Fibroblast of villous mesenchyme (primary cell): ENCODE measurements at places on chromosomes 16 and 17.

DNA sequence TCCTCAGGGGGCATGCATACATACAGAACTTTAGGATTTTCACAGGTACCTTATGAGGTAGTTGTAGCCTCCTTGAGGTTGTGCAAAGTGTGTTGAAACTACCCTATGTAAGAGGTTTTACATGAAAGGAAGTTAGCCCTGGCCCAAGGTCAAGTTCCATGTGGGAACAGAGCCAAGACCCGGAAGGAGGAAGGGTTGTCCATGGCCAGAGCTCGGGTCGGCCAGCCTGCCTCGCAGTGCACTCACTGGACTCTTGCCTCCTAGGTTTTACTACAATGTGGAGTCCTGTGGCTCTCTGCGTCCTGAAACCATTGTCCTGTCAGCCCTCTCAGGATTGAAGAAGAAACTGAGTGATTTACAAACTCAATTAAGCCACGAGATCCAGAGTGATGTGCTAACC lies 8.2 kb downstream of the POLR2C start:
- peak; percentile 58 for DNase-seq

- no peak for DNase-seq
Measured at GRCh38 chr16:89606006-89606405, 7.4 kb upstream of the DPEP1 start.

- no peak for DNase-seq
Measured at GRCh38 chr17:38510421-38511149, 82.3 kb downstream of the ARHGAP23 start.

DNA sequence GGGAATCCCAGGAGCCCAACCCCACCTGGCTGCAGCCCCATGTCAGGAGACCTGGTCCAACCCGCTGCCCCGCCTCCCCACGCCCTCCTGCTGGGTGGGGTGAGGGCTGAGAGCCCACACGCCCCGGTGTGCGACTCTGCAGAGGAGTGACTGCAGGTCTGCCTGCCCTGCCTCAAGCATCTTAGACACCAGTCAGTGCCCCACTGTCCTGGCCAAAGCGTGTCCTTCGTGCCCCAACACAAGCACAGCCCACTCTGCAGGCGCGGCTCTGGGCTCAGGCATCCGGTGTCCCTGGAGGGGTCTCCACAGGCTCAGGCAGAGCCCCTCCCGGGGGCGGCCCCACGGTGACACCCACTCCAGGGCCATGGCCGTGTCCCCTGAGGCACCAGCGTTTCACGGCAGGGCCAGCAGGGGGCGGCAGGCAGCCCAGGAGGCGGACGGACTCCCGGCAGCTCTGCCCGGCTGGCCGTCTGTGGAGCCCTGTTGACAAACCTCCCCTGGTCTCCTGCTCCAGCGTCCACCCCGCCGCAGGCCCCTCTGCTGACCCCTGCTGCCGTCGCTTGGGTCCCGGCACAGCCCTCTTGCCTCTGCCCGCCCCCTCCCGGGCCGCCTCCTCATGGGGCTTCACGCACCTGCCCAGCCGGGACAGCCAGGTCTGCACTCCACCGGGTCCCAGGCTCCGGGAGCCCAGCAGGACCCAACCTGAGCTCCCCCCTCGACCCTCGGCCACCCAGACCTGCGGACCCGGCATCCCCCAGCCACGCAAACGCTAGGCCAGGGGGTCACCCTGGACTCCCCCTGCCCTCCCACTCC lies 8.6 kb upstream of the UBE2I start:
- DNase-seq: peak; percentile 38

DNA sequence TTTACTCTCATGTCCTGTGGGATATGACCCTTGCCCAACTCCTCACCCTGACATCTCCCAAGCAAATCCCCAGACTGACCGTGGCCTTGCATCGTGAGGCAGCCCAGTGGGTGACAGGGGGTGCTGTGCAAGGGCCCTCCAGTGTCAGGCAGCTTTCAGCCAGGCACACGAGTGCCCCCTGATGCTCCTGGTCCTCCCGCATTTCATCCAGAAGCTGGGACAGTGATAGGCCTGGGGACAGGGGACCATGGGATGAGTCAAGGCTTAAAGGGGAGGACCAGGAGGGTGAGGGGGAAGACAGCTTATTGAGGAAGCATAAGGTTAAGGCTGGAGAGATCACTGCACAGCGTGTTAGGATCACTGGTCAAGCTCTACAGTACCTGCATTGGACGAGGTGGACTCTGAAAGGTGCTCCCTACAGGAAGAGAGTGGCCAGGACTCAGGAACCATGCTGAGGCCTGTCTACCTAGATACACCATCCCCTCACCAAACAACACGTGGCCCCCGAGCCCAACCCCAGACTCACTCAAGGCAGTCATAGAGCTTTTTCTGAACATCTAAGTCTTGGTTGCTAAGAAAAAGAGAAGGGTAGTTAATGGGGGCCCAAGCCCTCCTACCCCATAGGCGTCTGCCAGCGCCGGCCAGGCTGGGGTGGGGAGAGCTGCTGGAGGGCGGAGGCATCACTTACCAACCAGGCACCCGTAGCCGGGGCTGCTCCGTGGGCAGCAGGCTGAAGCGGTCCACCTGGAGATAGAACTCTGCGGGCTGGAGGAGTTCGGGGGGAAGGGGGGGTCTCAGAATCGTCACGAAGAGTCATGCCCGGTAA lies 998 bp downstream of the ACD start:
- no peak for DNase-seq

- no peak for DNase-seq
Measured at GRCh38 chr17:1042486-1042885, 45.6 kb downstream of the TIMM22 start.

DNA sequence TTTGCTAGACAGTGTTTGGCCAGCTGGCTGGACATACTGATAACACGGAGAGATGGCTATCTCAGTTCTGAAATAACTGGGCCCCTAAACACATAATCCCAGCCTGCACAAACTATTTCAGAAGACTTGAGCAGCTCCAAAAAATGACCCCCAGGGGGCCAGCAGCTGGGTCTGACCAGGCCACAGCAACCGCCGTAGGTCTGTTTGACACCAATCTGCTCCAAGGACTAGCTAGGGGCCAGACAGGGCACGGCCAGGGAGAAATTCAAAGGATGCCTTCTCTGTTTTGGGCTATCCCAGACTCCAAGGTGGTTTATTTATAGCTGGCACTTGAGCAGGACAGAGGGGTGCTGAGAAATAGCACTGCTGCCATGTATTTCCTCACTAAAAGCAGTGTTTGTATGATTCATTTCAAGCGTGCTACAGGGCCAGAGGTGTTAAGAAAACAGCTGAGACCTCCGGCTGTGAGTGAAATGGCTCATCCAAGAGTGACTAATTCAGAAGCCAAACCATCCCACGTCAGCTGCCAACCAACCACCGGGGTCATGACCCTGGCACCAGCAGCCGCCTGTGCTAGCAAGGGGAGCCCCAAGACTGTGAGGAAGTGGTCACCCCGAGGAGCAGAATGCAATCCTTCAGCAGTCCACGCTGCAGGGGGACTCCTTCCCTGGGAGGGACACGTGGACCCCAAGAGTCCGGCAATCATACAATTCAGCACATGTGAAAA lies 5.7 kb downstream of the GGA2 start:
- peak; percentile 91 for DNase-seq

- DNase-seq: no peak
Measured at GRCh38 chr16:11669380-11670146, 1.3 kb downstream of the SNN start.

DNA sequence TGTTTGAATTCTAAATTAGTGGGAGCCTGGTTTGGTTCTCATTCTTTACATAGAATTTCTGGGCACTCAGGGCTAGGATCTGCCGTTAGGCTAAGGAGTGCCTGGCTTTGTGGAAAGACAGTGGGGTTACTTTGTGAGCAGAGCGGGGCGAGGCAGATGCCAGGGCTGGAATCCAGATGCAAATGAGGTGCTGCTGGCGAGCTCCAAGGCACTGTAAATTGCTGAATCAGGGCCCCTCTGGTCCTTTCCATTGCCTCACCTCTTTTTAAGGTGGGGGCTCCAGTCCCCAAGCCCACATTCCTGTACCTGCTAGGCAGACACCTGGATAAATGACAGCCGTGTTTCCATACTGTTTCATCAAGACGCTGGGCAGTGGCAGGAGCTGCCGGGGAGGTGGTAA lies 33.8 kb downstream of the PIPOX start:
- no peak for DNase-seq

- DNase-seq: peak; percentile 5
Measured at GRCh38 chr17:8532021-8532420, 96.3 kb downstream of the NDEL1 start.

DNA sequence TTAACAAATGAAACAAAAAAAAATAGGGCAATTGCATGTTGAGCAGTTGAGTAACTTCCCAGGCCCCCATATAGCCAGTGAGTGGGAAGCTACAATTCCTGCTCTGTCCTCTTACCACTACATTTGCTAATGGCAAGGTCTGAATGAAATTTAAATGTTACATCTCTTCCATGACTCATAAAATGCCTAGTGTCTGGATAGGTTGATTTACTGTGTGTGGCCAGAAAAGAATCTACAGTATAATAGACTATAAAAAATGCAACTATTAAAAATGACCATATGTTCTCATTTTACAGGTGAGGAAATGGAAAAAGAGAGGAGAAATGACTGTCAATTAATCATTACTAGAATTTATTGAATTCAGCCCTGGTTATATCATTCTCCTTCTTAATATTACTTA lies 1199.3 kb downstream of the CDH11 start:
- DNase-seq: no peak

GRCh38 chr17:1000597-1001461 lies 3.9 kb downstream of the TIMM22 start:
- peak; percentile 77 for DNase-seq

- DNase-seq: peak; percentile 43
Measured at GRCh38 chr17:3885970-3886369, 6.9 kb downstream of the CAMKK1 start.

DNA sequence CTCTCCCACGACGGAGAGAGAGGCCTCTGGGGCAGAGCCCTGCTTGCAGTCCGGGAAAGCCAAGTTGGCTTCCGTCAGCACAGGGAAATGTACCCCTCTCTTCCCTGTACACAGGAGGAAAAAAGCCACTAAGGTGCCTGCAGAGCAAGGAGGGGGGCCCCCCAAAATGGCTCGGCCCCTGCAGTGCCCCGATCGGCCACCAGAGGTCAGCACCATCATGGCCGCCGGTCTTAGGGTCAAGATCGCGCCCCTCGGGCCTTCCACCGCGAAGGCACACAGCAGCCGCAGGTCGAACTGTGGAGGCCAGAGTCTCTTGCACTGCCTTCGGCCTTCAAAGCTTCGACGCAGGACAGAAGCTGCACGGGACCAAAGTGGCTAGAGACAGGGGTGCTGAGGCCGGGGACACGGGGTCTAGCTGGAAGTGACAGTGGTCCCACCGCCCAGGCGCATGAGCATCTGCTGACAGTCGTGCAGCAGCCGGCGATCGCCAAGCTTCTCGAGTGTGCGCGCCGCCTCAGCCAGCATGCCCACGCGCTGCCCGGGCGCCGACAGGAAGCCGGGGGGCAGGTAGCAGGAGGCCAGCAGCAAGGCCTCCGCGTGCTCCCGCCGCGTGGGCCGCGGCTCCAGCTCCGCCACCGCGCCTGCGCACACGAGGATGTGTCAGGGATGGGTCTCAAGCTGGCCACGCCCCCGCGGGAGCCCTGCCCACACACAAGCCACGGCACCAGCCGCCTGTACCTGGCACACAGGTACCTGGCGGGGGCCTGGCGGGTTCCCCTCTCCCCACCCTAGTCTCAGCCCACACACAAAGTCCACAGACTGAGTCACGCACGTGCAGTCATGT lies 24.4 kb downstream of the SREBF1 start:
- peak; percentile 75 for DNase-seq

- no peak for DNase-seq
Measured at GRCh38 chr17:55054429-55054828, 85.9 kb downstream of the STXBP4 start.

DNA sequence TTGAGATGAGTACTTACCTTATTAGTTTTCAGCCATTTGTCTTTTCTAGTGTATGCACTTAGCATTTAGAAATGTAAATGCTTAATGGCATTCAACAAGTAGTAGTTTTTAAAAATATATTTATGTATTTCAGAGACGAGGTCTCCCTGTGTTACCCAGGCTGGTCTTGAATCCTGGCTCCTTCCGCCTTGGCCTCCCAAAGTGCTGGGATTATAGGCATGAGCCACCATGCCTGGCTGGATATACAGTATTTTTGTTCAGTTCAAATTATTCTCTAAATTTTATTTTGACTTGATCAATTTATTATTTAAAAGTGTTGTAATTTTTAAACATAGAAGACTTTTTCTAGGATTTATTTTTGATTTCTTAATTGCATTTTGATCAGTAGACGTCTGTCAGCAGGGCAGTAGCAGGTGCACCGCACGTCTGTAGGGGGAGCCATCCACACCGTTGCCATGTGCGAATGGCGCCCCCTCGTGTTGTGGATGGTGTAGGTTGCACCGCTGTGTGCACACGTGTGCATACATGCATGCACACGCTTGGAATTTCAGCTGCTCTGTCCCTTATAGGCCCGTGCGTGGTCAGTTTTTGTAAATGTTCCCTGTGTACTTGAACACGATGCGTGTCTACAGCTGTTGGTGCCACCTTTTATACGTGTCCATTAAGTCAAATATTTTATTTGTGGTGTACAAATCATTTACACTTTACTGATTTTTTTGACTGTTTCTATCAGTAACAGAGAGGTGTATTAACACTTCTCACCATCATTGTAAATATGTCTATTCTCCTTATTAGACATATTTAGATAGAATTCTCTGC lies 30.6 kb downstream of the RPTOR start:
- DNase-seq: peak; percentile 89

DNA sequence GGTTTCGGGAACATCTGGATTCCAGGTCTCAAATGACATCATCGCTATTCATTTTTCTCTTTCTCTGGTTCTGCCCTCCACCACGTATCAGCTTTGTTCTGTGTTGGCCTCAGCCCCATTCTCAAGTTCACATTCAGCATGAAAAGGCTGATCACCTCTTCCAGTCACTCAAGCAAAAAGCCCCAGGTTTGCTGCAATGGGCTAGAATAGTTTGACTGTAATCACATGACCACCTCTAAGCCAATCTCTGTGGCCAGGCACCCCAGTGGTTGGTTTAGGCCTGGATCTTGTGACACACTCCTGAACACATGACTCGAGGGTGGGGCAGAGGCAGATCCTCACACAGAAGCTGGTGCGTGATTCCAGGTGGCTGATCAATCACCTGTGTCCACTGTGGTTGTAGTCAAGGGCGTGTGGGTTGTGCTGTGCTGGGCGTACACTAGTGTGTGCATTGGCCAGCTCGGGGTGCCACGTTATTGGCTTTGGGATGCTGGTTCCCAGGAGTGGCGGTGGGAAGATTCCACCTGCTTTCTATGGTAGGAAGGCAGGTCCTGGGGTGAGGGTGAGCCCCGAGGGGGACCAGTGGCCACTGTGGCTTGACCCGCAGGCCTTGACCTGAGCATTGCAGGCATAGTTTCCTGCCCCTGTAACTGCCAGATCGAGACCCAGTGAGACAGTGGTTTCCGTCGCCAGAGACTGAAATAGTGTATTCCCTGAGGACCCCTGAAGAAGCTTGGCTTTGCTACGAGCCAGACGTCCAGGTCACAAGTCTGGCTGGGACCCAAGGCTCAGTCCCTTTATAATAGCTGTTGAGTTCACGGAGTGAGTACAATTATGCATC lies 12.0 kb downstream of the EEF2K start:
- no peak for DNase-seq
